Fibroblast of upper back skin (primary cell): ENCODE measurements at places on chromosomes 3 and 15.

- DNase-seq = no peak
Measured at GRCh38 chr3:31947162-31947561, 33.9 kb downstream of the OSBPL10 start.

DNA sequence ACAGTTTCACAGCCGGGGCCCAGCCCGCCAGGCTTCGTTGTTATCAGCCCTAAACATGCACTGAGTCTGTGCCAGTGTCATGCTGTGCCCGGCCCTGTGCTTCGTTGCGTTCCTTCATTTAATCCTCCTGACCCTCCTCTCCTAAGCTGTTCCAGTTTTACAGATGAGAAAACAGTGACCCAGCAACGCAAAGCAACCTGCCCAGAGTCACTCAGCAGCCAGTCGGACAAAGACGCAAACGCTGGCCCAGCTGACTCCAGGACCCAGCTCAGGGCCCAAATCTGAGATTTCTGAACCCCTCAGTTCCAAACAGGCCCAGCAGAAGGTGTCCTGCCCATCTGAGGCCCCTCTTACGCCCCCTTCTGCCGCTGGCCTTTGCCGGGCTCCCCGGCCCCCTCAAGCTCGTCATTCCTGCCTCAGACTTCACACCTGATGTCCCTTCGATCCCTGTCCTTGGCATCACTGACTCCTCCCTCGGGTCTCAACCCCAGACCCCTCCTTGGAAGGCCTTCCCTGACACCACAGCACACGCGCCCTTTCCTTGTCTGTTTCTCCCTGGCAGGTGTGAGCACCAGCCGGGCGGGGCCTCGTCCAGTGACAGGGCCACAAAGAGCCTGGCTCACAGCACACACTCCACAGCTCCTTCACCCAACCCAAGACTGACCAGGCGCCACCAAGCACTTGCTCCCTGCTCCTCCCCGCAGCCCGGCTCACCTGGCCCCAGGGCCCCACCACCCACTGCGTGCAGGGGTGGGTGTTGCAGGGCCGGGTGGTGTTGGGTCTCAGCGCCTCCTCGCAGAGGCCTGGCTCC, 48.1 kb downstream of the ADAMTS7 start:
- DNase-seq = no peak

GRCh38 chr15:31145271-31145911, 43.9 kb upstream of the TRPM1 start:
- DNase-seq = peak; percentile 19

- DNase-seq = peak; percentile 87
Measured at GRCh38 chr3:99925584-99926230, 108.0 kb downstream of the CMSS1 start.

DNA sequence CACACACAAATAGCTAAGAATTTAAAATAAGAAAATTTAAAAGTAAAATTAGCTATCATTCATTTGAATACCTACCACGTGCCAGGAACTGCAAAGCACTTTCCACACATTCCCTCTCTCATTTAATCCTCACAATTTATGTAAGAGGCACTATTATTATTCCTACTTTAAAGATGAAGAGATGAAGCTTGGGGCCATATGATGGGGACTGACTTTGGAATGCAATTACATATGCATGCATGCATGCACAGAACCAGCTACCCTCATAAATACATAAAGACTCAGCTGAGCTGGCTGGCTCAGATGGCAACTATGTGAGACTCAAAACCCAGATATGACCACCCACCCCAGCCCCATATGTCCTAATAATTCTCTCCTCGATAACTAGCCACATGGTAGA, 31.7 kb upstream of the THUMPD3 start:
- no peak for DNase-seq

GRCh38 chr3:13282986-13283876, 136.9 kb downstream of the NUP210 start:
- no peak for DNase-seq

GRCh38 chr3:131835906-131836305, 198.9 kb downstream of the CPNE4 start:
- DNase-seq = no peak

GRCh38 chr15:85462029-85462428, 81.6 kb downstream of the AKAP13 start:
- no peak for DNase-seq

GRCh38 chr3:156356537-156357363, 198.2 kb downstream of the SSR3 start:
- no peak for DNase-seq

GRCh38 chr3:183725387-183725786, 27.8 kb downstream of the YEATS2 start:
- no peak for DNase-seq

- DNase-seq = no peak
Measured at GRCh38 chr3:197298945-197299854, 788 bp upstream of the DLG1 start.

DNA sequence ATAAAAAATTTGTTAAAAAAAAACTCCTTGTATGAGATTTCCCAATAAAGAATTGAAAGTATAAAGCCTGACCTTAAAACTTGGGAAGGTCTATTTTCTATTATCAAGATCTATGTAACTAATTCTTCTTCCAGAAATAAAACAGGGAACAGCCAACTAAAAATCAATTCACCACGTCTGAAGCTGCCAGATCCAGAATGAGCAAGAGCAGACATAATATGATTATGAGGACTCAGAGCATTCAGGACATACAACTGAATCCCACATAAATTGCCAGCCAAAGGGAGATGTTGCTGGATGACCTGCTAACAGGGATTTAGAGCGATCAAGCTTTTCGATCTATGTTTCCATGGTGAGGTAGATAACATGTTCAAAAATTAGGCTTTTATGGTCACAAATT, 1151.3 kb upstream of the CADM2 start:
- DNase-seq = no peak

GRCh38 chr3:41888368-41889076, 73.4 kb downstream of the ULK4 start:
- no peak for DNase-seq

GRCh38 chr15:26767169-26767670, 5.6 kb downstream of the GABRB3 start:
- no peak for DNase-seq

- DNase-seq = no peak
Measured at GRCh38 chr3:133489466-133490085, 83.9 kb upstream of the CDV3 start.

- peak; percentile 83 for DNase-seq
Measured at GRCh38 chr3:60935709-60936108, 315.5 kb downstream of the FHIT start.

GRCh38 chr3:24510030-24510648, 15.5 kb upstream of the THRB start:
- no peak for DNase-seq

DNA sequence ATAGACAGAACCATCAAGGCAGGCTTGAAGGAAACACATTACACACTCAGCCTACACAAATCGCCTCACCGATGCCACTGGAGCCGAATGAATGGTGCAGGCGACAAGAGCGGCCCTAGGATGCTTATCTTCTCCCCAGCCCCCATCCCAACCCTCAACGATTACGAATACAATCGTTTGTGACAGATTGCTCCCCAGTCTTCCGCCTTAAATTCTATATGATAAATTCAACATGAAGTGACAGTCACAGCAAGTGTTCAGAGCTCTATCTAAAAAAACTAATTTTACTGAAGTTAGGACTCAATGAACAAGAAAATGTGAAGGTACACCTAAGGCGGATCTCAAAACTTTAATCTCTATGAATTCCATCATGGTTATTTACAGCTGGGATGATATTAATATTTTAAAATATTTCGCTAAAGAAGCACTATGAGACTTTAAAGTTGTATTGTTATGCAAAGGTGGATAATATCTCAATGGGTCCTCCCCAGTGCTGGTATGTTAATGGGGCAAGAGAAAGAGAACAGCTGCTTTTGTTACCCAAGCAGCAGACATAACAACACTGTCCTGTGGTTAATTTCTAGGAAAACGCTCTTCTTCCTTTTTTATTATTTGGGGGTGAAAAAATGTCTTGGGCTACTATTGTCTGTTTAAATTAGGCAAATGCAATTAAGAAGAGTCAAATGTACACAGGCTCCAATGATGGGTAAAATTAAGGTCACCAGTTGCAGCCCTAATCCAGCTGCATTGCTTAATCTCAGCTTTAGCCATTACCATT, 147.6 kb upstream of the NR2F2 start:
- no peak for DNase-seq

DNA sequence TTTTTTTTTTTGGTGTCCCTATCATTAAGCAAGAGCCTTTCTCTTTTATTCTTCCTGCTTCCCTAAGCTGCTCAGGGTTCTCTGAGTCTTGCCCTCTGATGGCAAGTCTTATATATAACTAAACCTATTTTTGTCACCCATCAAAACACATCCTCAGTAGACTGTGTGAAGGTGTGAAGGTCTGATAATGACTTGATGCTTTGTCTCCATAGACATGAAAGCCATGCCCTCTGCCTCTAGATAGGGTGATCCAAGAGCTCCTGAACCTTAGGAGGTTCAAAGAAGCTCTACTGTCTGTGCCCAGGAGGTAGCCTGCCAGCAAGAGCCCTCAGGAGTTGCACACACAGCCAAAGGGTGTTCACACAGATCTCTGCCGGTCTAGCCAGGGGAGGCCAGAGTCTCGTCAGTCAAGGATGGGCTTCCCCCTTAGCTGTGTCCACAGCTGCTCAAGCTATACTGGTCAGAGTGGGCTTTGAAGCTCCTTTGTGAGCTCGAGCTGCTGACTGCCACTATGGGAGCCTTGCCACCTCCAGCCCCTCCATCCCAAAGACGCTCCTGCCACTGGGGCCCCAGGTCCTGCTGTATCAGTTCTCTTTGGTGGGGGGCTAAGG, 13.1 kb upstream of the SNX22 start:
- no peak for DNase-seq

GRCh38 chr15:66663664-66664063, 38.4 kb upstream of the SMAD6 start:
- DNase-seq = no peak

DNA sequence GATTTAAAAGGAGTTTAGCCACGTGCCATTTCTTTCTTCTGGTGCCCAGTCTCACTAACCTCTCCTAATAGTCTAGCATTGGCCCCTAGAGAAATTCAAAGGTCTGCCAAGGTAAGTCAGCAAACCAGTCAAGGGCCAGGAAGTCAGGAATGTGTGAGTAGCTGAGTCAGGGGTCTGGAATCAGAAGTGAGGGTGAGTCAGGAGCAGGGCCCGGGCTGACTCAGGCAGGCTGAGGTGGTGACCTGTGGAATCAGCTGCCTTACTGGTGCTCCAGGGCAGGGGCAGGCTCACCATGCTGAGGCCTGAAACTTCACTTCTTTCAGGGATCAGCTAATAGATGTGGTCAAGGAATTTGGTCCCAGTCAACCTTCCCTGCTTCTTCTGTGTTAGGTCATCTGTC, 105.8 kb upstream of the MYZAP start:
- peak; percentile 86 for DNase-seq

GRCh38 chr15:82533801-82534200, 6.5 kb downstream of the RPS17 start:
- DNase-seq = no peak

DNA sequence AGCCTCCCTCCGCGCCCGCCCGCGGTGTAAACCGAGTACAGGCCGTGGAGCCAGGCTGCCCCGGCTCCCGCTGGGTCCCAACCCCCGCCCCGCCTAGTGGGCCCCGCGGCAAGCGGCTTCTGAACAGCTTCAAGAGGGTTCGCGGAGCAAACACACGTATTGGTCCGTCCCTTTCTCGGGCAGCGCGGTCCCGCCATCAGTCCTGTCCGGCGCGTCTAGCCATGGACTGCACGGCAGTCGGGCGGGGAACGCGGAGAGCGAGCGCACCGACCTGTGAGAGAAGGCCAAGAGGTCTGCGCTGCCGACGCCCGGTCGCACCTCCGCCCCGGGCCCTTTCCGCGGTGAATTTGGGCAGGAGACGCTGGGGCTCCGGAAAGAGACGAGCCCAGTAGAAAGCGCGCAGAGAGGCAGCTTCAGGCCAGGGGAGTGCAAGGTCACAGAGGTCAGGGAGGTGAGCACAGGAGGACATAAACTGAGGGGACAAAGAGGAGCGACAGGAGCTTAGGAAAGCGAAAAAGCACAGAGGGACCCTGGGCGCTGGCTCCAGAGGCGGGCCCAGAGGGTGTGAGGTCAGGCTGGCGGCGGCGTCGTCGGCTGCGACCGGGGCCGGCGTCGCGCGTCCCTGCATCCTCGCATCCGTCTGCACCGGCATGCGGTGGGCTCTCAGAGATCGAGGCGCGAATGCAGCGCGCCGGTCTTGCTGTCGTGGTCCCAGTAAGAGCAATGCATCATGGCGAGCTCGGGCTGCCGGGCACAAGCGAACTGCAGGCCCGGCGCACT, 1.8 kb downstream of the FOXL2 start:
- no peak for DNase-seq

- DNase-seq = no peak
Measured at GRCh38 chr3:49397470-49397869, 14.3 kb downstream of the RHOA start.

GRCh38 chr3:175041369-175041768, 182.2 kb downstream of the NAALADL2 start:
- DNase-seq = peak; percentile 26

- no peak for DNase-seq
Measured at GRCh38 chr3:98530676-98531075, 1.1 kb upstream of the GPR15 start.

GRCh38 chr3:58434990-58435389, 1.4 kb upstream of the PDHB start:
- peak; percentile 95 for DNase-seq

DNA sequence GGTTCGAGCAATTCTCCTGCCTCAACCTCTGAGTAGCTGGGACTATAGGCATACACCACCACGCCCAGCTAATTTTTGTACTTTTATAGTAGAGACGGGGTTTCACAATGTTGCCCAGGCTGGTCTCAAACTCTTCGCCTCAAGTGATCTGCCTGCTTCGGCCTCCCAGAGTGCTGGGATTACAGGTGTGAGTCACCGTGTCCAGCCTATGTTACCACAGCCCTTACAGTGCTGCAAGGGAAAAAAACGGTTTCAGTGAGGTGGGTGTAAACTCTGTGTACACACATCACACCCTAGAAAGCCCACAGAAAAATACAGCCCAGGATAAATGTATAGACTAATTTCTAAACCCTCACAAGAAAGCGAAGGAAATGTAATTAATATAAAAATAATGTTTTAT, 103.5 kb upstream of the AKAP13 start:
- DNase-seq = no peak

DNA sequence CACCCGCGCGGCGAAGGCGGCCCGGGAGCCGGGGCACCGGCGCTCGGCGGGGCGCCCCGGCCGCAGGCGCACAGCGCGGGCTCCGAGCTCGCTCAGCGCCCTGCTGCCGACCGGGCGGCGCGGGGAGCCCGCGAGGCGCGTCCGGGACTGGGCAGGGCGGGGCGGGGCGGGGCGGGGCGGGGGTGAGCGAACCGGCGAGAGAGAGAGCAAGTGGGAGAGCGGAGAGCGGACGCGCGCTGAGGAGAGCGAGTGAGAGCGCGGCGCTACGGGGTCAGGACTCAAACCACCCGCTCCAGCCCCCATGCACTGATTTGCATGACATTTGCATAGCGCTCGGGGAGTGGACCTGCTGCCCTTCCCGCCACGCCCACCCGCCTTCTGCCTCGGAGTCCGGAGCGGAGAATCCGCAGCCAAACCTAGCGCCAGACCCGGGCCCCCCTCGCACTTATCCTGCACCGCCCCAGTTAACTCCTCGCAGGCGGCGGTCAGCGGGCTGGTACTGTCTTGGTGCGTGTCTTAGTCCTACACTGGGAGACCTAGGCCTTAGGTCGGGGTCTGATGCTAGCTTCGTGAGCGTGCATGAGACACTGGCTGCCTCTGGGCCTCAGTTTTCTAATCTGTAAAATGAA, at the start of gene MYLK:
Gene MYLK, minus strand, starts transcription at position 130 of the 629 bp plus-strand sequence. CDS start 90,491 bp downstream, outside the sequence.
- DNase-seq = peak; percentile 84
